Smooth muscle cell of the brain vasculature (primary cell): ENCODE measurements at places on chromosomes 3 and 15.

- DNase-seq: no peak
Measured at GRCh38 chr3:108998436-108998835, 44.8 kb upstream of the GUCA1C start.

DNA sequence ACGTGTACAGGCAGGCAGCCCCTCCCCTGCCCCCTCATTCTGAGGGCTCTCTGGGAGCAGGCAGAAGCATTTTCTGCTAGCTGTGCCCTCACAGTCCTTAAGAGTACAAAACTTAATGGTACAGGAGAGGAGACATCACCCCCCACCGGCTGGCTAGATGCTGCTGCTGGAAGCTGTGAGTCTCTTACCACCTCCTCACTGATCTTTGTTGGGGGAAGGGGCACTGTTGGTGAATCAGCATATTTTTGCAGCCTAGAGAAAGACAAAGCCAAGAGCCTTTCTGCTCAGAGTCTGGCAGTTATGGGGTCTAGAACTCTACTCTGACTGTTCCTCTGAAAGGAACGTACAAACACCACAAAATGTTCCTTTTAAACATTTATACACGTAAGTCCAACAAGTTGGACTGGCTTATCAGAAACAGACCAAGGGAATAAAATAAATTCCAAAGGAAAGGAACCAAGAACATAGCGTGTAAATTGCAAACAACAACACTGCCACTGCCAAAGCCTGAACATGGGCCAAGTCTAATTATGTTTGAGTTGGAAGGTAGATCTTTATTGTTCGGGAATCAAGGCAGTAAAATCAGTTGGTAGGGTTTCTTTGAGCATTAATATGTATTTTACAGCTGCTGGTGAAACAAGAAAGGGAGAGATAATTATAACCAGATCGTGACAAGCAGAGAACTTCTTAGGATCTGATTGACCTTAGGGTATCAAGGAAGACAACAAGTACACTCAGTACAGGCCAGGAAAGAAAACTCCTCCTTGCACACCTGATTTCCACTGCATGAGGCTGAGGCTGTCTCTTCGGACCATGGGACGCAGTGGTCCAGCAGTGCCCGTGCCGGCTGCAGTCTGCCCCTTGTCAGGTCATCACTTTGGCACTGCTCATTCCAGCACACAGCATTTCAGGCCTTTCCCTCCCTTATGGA lies 27.4 kb downstream of the CLK3 start:
- DNase-seq: no peak

GRCh38 chr15:31776039-31776438 lies 254.3 kb upstream of the CHRNA7 start:
- no peak for DNase-seq

DNA sequence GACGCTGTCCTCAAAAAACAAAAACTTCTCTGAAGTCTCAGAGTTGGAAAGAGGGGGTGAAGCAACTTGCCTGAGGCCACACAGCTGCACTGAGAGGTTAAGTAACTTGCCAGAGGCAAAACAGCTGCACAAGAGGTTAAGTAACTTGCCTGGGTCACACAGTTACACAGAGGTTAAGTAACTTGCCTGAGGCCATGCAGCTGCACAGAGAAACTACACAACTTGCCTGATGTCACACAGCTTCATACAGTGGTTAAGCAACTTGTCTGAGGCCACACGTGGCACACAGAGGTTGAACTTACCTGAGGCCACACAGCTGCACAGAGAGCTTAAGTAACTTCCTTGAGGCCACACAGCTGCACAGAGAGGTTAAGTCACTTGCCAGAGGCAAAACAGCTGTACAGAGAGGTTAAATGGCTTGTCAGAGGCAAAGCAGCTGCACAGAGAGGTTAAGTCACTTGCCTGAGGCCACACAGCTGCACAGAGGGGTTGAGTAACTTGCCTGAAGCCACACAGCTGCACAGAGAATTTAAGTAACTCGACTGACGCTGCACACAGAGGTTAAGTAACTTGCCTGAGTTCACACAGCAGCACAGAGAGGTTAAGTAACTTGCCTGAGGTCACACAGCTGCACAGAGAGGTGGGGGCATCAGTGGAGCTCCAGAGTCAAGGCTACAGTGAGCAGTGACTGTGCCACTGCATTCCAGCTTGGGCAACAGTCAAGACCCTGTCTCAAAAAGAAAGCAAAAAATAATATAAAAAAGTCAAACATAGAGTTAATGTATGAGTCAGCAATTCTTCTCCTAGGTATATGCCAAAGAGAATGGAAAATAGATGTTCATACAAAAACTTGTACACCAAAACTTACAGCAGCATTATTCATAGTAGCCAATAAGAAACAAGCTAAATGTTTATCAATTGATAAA lies 12.0 kb upstream of the ACAD9 start:
- no peak for DNase-seq

DNA sequence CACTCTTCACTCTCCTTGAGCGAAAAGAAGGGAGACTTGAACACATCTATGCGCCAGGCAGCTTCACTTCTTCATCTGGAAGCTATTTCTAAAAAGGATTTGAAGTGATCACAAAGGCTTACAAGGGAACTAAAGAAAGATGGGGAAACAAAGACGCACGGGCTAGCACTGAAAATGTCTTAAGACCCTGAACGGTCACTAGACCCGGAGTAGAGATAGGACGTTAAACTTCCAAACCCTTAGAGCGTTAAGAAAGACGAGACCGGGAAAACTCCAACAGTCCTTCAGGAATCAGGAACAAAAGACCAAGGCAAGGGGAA lies 47.5 kb upstream of the EPHB3 start:
- DNase-seq: no peak

DNA sequence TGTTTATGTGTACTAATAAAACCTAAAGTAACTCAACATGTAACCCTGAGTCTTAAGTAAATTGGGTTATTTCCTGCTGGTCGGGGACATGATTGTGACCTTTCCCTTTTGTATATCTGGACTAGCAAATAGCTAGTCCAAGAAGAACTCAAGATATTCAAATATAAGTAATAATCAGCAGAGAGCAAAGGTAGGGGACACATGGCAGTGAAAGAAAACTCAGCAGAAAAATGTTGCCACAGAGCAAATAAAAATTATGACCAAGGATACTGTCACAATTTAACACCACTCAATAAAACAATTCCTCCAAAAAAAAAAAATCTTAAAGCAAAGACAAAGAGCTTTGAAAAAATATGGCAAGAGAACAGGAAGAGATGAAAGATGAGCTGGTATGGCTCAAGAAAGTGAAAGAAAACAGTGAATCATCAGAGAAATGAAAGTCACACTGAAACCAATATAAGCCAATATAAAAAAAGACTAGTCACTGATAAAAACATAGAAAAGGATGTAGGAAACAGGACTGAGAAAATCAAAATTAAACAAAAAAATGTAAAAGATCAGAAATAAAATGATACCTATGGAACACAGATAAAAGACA lies 43.4 kb downstream of the HLTF start:
- DNase-seq: no peak

DNA sequence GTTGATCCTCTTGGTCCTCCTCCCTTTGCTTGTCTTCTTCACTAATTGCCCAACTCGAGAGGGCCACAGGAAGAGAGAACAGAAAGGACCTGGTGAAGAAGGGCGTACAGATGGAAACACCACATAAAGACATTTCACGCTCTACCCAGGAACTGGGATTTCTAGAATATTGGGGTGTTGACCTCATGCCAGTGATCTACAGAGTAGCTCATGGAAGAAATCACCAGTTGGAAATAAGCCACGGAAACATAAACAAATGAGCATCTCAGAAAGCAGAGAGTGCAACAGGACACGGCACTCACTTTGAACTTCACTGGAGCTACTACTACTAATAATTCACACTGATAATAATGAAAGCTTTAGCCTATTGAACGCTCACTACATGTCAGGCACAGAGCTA lies 84.6 kb upstream of the ARHGEF3 start:
- DNase-seq: no peak

GRCh38 chr3:25396251-25396650 lies 31.8 kb upstream of the RARB start:
- no peak for DNase-seq

DNA sequence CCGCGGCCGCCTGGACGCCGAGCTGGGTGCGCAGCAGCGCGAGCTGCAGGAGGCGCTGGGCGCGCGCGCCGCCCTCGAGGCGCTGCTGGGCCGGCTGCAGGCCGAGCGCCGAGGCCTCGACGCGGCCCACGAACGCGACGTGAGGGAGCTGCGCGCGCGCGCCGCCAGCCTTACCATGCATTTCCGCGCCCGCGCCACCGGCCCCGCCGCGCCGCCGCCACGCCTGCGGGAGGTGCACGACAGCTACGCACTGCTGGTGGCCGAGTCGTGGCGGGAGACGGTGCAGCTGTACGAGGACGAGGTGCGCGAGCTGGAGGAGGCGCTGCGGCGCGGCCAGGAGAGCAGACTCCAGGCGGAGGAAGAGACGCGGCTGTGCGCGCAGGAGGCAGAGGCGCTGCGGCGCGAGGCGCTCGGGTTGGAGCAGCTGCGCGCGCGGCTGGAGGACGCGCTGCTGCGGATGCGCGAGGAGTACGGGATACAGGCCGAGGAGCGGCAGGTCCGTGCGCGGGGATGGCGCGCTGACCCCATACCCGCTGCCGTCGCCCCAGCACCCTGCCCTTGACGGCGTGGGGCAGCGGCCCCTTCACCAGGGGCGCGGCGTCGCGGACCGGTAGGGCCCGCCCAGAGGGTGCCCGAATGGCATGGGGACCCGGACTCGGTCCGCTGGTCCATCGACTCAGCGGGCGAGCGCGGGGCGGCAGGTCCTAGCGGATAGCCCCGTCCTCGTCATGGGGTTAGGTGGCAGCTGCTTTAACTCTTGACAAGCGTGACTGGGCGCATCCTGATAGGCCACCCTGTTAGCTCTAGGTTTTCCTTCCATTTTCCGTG lies 848 bp downstream of the SYNM start:
- DNase-seq: no peak

- DNase-seq: no peak
Measured at GRCh38 chr15:29522373-29523276, 253.0 kb upstream of the NSMCE3 start.

DNA sequence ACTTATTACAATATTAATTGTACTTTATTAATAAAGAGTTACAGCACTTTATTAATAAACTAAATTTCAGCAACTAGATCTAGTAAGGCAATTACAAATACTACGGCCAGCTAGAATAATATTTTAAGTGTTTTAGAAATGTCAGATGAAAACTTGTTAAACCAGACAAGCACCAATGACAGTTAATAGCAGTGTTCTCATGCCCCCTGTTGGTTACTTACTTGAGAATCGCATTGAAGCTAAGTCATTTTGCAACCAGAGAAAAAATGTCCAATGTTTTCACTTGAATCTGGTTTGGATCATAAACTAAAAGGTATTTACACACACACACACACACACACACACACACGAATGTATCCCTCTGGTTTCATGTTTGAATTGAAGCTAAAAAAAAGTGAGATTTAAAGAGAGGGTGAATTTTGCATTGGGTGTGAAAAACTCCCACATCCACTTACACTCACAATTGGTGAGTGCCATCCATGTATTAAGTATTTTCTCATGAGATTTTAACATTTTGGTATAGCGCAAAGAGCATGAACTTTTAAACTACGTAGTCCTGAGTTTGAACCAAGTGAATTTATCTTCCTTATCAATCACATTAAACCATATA lies 347.7 kb downstream of the ZBBX start:
- DNase-seq: peak; percentile 13

DNA sequence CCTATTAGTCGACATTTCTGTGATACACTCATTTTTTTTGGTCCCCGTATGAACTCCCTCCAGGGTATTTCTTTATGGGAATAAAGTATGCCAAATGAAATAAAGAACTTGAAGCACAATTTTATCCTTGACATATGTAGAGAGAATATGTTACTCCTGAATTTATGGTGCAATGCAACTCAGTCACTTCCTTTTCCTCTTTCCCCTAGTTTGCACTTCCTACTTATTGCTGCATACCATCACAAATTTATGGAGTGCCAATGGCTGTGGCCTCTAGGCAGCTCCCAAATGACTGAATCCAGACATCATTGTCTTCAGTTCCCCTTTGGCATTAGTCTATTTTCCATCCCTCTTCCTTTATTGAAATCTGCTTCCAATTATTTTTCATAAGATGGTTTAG lies 403.5 kb downstream of the FHIT start:
- DNase-seq: no peak

- no peak for DNase-seq
Measured at GRCh38 chr3:126537730-126538281, 13.9 kb downstream of the CHST13 start.

- no peak for DNase-seq
Measured at GRCh38 chr3:170458285-170458684, 39.6 kb downstream of the CLDN11 start.

DNA sequence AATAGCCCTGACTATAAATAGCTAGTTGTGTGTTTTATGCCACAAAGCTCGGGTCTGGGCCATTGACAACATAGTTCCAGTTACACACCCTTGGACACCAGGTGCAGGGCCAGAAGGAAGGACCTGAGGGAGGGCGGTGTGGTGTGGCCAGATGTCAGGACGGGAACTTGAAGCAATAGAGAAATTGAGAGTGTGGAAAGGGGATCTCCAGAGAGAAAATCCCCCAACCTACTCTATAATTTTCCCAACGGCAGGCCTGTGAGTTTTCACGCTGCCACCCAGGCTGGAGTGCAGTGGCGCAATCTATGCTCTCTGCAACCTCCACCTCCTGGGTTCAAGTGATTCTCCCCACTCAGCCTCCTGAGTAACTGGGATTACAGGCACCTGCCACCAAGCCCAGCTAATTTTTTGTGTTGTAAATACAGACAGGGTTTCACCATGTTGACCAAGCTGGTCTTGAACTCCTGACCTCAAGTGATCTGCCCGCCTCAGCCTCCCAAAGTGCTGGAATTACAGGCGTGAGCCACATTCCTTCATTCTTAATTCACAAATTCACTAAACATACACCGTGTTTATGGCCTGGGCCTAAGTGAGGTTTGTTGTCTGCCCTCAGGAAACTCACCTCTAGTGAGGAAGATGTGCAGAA lies 70.8 kb upstream of the KLF13 start:
- no peak for DNase-seq

- no peak for DNase-seq
Measured at GRCh38 chr15:41499109-41499851, 5.6 kb downstream of the ITPKA start.

- no peak for DNase-seq
Measured at GRCh38 chr15:92113832-92114231, 260.3 kb downstream of the SLCO3A1 start.

DNA sequence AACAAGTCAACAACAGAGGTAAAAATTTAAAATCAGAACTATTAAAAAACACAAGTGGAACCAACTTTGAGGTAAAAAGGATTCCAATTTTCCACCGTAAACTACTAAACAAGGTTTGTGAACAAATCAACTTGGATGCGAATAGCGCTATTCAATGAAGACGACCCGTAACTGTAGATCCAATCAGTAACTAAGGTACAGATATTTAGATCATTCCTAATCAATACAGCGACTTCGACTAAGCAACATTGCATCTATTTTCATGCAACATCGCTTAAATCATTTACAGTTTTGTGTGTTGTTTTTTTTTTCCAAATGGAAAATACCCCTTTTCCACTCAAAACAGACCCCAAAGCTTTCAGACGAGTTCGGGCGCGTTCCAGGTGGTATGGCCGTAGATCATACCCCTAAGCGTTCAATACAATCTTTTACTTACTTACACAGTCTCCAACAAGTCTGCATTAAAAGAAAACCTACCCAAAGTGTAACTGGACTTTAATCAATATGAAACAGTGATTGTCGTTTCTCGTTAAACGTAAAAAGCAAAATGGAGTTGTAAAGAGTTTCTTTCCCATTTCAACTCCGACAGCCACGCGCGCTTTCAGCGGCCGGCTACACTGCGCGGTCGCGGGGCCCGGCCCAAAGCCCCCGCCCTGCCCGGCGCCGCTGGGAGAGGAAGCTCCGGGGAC lies 786 bp downstream of the RHOA start:
- DNase-seq: no peak

- DNase-seq: no peak
Measured at GRCh38 chr15:64883997-64884511, 27.6 kb upstream of the ANKDD1A start.
